ENCODE measurements at places on chromosomes 12 and 14. TPM values are rescaled to one million over a fixed set of nuclear protein-coding genes. Genes with fewer than 3 reads are reported as not detected.

DNA sequence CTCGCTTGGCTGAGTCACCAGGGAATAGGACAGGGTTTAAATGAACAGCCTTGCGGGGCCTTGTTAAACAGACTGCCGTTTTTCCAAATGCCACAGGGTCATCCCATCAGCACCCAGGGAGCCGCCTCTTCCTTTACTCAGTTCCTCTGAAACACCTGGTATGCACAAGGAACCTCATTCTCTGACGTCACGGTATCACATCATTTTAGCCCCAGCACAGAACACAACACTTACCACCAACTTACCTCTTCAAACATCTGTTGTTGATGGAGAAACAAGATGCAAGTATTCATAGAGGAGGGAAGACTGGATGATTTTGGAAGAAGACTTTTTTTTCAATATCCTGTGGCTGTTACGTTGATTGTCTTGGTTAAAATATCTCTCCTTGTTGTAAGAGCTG lies 535.3 kb upstream of the TMEM132C start:
- DNase-seq, result no peak

The FOXN3 gene
- total RNA-seq, result 63.5 TPM

GRCh38 chr12:53004178-53004577 lies 2.1 kb upstream of the EIF4B start:
- DNase-seq, result no peak

- no peak for DNase-seq
These were observed 58.3 kb downstream of the ESRRB start for GRCh38 chr14:76434220-76434619.

- peak; percentile 65 for DNase-seq
These were observed 11.9 kb downstream of the TMEM52B start for GRCh38 chr12:10190558-10191388.

The TTC9 gene
- total RNA-seq, result 8.6 TPM

The PIANP gene
- total RNA-seq, result 0.17 TPM

GRCh38 chr14:58119381-58119780 lies 32.6 kb downstream of the ARMH4 start:
- no peak for DNase-seq

DNA sequence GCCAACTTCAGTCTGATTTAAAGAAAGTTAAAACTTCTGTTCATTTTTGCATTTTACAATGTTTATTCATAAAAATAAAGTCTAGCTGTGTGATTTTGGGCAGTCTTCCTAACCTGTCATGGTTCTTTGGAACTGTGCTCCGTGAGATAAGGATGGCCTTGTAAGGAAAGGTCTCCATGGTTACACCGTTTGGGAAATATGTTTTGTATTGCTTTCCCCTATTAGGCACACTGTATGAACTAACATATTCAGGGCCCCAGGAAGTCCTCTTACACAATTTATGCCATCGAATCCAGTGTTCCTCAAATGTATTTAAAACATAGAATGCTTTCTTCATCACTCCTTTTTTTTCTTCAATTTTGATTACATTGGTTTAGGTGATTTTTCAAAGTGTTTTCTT lies 54.5 kb downstream of the APAF1 start:
- no peak for DNase-seq

The PXMP2 gene
- 17.8 TPM for total RNA-seq

- no peak for DNase-seq
These were observed 27.8 kb downstream of the FAM222A start for GRCh38 chr12:109741286-109741969.

DNA sequence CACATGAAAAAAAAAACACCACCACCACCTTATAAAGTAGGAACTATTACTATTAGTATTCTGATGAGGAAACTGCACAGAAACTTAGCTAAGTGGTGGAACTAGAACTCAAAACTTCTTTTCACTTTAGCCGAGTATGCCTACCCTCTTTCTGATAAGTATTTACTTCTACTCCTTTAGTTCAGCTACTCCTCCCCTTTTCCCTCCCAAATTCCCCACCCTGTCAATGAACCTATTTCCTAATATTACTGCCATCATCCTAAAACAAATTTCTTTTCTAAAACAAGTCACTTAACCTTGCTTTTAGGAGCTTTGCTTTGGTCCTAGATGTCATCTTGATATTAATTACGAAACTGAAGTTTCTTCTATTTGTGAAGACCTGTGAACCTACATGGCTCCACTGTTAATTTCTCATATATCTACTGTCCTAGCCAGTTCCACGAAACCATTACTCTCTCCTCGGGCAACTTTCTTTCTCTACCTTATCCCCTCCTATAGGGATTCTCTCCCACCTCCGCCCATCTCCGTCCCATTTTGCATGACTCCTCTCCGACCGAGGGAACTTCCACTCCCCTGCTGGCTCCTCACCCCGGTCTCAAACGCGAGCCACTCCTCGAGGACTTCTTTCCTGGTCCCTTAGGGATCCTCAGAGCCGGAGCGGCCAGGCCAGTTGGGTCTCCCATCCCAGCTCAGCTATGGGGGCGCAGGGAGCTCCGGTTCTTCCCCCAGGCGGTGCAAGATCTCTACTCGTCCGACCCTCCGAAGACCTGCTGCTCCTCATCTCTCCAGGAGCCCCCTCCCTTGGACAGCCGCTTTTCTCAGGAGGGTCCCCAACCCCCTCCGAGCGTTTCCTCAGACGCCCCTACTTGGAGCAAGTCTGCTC lies 1.1 kb downstream of the NUMB start:
- peak; percentile 37 for DNase-seq

GRCh38 chr12:42486407-42486806 lies 103.1 kb downstream of the PRICKLE1 start:
- DNase-seq, result no peak

DNA sequence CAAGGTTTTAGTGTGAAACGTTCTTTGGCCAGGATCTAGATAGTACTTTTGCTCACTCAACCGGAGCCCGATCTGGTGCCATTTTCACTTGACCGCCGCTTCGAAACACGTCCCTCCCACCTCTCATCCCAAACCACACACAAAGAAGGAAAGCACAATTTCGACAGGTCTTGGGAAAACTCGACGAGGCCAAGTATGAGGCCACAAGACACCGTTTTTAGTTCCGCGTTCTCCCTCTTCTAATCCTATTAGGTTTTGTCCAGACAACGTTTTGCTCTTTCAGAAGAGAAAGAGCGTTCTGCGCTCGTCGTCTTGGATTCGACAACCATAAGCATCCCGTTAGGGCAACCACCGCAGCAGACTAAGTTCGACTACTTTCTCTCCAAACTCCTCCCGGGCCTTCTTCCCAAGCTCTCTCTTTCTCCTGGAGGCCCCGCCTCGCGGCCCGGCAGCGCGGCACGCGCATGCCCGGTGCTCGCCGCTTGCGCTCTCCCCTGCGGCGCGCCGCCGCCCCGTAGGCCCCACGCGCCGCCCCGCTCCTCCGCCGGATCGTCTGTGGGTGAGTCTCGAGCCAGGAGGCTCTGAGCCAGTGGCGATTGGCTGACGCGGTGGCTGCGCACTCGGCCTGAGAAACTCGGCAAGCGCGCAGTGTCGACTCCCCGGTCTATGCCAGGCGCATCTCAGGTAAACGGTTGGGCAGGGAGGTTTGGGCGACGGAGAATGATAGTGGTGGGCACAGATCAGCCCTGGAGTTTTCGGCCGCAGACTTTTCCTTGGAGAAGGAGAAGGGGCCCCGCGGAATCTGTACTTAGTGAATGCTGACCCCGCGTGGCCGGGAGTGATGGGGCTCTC lies at the start of gene MIPOL1:
MIPOL1 (plus strand) TSS at position 517 of the 852 bp plus-strand sequence. CDS start 49,952 bp downstream, outside the sequence.
- DNase-seq, result peak; percentile 38

The MEG3 gene
- not detected for total RNA-seq

DNA sequence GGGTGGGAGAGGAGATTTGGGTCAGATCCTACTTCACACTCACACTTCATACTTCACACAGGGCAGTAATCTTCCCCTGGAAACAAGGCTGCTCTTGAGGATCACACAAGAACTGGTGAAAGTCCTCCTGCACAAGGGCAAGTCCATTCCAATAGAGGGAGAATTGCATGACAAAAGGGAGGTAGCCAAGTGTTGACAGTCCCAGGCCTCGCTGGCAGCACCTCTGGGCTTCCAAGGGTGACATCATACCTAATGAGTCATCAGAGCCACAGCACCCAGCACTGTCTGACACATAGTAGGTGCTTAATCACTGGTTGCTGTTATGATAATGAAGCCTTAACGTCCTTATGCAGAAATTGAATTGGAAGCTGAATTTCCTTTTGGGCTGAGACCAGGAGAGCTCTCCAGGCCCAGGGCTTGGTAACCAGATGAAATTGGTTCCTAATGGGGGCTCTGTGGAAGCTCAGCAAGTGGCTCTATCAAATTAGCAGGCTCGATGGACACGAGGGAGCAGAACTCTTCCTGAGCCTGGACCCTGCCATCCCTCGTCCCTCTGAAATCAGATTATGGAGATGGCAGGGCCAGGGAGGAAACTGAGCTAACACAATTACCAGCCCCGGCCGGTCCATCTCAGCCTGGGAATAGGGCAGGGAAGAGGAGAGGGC lies 58.8 kb upstream of the ACTN1 start:
- no peak for DNase-seq
